ENCODE measurements at places on chromosomes 11 and 22.

GRCh38 chr11:86249307-86250098, 5.0 kb downstream of the EED start:
- no peak for DNase-seq

DNA sequence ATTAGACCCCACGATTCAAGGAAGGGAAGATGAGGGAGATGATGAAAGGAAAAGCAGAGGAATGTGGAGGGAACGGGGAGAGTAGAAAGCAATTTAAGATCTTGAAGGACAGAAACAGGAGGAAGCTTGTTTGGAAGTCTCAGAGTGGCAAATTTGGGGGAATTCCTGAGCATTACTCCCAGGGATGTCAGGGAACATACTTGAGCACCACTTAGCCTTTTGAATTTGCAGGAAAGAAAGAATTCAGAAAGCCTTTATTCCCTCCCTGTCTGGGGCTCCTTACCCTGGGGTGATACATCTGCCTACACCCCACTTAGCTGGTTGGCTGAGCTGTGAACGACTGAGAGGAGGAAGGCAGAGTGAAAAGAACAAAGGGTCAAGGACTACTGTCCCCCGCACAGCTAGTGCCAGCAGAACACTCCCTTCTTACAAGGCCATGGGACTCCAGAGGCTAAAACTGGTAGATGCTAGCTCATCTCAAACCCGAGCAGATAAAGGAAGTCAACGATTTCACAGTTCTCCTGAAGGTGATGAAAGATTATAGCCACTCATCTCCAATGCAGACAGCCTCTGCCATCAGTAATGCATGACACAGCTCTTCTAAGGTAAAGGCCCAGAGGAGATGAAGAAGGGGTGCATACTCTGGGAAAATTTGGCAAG, 84.0 kb upstream of the AKIP1 start:
- no peak for DNase-seq

DNA sequence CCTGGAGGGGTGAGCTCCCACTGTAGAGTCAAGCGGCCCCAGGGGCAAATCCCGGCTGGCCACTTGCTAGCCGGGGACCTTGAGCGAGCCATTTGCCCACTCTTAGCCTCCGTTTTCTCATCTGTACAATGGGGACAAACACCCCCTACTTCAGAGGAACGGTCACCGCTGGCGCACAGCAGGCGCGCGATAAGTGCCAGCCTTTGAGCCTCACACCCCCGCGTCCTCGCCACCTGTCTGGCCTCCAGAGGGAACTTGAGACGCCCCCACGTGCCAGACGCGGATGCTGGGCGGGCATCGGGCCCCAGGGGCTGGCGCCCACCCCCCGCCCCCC, 72.6 kb upstream of the TCF20 start:
- no peak for DNase-seq

- DNase-seq: no peak
Measured at GRCh38 chr22:50242406-50242949, 2.3 kb downstream of the TUBGCP6 start.

DNA sequence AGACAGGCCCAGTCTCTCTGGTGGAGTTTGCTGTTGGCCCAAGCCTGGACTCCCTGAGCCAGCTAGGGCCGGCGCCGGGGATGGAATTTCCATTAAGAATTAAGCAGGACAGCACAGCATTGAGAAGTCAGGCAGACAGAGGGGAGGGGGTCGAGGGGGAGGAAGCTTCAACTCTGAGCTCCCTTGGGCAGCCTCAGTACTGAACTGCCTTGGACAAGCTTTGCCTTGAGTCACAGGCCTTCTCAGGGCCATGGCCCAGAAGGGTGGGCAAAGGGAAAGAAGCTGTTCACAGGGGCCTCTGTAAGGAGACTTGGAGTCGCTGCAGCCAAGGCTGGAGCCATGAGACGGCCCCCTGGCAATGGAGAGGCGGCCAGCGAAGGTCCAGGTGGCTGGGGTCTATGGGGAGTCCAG, 2.6 kb upstream of the INSC start:
- DNase-seq: no peak

DNA sequence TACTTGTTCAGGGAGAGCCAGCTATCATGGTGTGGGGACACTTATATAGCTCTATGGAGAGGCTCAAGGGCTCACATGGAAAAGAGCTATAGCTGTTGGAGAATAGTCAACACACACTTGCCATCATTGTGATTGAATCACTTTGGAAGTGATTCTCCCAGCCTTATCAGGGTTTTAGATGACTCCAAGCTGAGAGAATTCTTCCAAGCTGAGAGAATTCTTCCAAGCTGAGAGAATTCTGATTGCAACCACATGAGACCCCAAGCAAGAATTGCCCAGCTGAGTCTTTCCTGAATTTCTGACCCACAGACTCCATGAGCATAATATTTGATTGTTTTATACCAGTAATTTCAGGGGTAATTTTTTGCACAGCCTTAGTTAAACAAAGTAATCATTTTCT, 1318.3 kb upstream of the RAG2 start:
- DNase-seq: no peak

DNA sequence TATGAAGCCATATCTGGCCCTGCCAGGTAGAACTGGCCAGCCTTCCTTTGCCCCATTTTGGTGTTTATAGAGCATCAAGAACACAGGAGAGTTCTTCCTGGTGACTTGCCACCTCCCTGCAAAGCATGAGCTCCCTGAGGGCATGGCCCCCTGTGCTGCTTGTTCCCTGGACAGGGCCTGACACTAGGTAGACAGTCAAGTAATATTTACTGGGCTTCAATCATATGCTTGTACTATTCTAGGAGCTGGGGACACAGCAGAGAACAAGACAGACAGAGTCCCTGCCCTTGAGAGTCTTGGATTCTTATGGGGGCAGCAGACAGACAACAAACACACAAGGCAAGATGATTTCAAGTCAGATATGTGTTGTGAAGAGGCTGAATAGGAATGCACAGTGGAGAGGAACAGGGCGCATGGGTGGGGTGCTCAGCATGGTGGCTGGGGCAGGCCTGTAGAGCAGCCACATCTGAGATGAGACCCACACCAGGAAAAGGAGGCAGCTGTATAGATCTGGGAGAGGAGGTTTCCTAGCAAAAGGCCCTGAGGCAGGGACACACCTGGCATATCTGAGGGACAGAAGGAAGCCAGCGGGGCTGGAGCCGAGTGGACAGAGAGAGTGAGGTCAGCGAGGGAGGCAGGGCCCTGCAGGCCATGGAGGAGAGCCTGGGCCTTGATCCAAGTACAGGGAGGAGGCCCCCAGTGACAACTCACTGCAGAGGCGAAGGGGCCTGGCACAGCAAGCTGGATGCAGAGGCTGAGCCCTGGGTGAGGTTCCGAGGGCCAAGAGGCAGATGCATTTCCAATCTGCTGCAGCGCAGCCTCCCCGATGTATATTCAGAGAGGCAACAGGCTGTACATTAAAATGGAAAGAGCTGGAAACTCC, 10.2 kb upstream of the CBX6 start:
- peak; percentile 48 for DNase-seq

GRCh38 chr22:23302171-23303002, 122.1 kb downstream of the BCR start:
- no peak for DNase-seq

GRCh38 chr11:86715611-86716010, 43.2 kb upstream of the ME3 start:
- DNase-seq: no peak

DNA sequence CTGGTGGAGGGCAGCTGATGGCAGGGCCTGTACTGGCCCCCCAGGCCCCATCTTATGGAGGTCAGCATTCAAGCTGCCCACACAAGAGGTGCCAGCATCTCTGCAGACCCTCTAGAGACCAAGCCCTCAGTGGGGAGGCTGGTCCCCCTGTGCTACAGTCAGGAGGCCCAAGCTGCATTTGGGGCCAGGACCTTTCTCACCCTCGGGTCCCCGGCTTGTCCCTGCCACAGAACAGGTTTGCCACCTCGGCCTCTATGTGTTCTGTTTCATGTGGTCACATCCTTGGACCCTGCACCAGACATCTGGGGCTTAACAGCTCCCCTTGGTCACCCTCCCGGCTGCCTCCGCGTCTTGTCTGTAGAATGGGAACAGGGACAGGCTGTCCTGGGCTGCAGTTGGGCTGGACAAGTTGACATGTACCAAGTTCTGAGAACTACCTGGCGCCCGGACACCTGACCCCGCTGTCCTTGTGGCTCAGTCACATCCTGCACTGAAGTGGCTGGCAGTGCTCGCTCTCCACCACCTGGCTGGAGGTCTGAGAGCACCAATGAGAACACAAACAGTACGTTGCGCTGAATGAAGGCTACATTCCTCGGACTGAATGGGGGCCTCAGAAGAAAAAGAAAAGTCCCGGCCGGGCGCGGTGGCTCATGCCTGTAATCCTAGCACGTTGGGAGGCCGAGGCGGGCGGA, 2.7 kb upstream of the PLXNB2 start:
- DNase-seq: no peak

DNA sequence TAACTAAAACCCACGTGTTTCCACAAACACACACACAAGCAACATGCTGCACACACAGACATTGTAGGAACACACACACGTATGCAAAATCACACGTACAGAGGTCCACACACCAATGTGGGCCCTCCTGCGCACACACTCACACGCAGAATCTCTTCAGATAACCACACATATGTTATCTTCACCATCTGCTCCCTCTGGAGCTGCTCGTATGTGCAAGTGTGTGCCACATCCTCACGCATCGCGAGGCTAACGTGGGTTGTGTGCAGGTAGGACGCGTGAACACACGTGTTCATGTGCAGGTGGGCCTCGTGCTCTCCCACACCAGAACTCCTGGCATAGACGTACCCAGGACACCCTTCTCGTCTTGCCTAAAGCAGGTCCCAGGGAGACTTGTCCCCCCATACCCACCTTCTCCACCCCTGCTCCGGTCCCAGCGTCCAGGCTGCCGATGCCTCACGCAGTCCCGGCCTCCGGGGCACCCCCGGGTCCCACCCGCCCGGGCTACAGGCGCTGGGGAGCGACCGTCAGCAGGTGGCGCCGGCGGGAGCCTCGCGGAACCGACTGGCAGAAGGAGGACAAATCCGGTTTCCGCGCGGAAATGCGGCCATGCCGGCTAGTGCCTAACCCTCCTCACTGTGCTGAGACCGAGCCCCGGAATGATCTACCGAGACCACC, 10.3 kb upstream of the IGSF9B start:
- peak; percentile 75 for DNase-seq

DNA sequence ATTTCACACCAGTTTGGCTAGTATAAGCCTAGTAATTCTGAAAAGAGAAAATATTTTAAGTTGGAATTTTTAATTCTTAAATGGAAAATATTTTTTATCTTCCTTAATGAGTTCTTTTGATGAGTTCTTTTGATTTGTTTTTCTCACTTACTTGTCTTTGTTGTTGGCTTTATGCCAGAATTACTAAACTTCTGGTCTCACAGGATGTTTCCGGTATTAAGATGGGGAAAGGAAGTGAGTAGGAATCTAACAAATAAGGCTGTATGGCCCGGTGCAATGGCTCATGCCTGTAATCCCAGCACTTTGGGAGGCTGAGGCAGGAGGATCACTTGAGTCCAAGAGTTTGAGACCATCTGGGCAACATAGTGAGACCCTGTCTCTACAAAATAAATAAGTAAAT, 106.4 kb downstream of the ARHGAP42 start:
- no peak for DNase-seq

GRCh38 chr11:24609192-24610119, 112.6 kb downstream of the LUZP2 start:
- DNase-seq: no peak

- DNase-seq: no peak
Measured at GRCh38 chr22:38304526-38304925, 12.7 kb downstream of the CSNK1E start.

- DNase-seq: no peak
Measured at GRCh38 chr22:17164392-17165024, 5.4 kb upstream of the HDHD5 start.

GRCh38 chr11:57345555-57346211, 7.5 kb downstream of the P2RX3 start:
- peak; percentile 79 for DNase-seq

DNA sequence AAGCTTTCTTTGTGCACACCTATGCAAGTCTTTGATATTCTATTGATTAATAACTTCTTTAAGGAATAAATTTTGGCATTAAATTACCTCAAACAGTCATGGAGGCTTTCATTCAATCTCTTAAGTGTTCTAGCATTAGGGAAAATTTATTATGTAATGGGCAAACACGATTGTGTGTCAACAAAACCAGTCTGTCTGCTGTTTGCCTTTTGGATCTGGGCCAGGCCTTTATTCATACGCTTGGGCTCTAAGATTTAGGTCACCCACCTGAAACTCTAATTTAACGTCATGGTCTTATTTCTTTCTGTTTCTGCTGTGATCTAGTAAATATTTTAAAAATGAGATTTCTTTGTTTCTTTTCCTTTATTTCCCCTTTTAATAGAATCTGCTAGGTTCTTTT, 1270.6 kb downstream of the LRRC4C start:
- DNase-seq: no peak

DNA sequence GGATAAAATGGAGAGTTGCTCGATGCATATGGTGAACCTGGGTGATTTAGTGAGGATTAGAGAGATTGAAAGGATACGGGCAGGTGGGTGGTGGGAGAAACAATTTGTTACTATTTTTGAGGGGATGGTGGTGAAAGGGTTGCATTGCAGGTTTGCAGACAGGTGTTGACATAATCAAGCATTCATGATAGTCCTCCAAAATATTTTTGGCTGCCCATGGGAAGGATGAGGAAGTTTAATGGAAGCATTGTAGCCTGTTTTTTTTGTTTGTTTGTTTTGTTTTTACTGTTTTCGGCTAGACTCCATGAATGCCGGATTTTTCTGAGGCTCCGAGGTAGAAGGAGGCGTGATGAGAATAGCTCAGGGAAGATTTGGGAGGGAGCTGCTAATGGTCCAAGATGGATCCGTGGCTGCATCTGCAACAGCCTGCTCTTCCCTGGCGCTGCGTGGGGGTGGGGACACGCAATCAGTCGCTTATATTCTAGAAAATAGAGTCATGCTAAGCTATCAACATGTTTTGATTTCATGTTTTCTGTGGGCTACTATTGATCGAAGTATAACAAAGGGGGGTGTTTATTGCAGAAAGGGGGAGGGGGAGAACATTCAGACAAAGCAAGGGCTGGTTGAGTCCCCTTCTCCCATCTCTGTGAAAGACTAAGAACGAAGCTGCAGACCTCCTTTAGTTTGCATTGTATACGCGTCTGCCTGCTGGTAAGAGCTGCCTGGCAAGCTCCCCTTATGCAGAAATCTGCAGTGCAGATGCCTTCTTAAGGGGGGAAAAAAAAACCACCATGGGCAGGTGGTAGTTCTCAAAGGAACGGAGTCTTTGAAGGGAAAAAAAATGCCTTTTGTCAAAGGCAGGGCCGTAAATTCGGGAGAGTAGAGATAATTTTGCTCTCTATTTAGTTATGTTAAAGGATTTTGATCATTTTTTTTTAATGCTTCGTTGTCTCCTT, 1.0 kb downstream of the RTN3 start:
- no peak for DNase-seq

DNA sequence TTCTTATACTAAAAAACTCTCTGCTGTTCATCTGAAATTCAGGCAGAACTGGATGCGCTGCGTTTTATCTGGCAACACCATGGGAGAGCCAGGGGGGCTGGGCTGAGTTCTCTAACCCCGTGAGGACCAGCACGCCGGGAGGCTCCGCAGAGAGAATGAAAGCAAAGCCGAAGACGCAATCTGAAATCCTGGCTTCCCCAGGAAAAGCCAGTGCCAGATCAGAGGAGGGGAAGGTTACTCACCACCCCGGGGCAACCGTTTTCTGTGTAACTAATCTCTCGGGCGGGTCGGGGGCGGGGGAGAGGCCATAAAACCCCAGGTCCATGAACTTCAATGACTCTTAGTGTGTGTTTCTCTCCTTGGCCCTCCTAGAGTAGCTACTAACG, 99.4 kb downstream of the SHANK2 start:
- DNase-seq: no peak

Measured in CD8-positive, alpha-beta T cell (primary cell).